Stimulated activated CD8-positive, alpha-beta memory T cell treated with anti-CD3 and anti-CD28 coated beads, Interleukin-7, amount 100 ng/mL, for 1 hour (primary cell): ENCODE measurements at places on chromosomes 6 and 20.

DNA sequence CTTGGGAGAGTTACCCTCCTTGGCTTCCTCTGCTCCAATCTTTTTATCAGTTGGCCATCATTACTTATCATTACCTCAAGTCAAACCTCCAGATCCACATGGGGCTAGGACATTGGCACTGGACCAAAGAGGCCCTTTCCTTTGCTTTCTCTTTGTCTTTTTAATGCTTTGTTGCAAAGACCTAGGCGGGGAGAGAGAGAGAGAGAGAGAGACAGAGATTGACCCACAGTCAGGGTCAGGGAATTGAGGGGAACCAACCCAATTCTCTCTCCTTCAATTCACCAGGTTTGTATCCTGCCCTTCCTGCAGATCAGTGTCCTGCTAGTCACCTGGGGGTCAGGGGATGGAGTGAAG, 3.5 kb upstream of the VEGFA start:
- DNase-seq = no peak

DNA sequence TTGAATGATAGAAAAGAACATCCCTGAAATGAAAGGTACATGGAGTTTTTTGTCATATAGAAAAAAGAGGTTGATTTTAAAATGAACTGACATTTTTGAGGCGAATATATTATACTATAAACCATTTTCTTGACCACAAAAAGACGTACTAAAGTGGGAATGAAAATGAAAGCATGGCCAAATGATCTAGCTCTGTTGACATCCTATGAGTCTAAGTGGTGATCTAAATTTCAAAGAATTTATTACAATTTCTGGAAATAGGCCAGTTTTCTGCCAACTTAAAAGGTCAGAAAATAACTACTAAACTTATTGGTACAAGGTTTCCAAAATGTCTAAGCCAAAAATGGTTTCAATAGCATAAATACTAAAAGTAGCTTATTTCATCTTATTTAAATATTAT, 536.8 kb downstream of the EYS start:
- DNase-seq = no peak

- DNase-seq = no peak
Observed at GRCh38 chr6:102150549-102150948, 757.0 kb downstream of the GRIK2 start.

GRCh38 chr6:27176096-27176495, 71.4 kb upstream of the PRSS16 start:
- no peak for DNase-seq

DNA sequence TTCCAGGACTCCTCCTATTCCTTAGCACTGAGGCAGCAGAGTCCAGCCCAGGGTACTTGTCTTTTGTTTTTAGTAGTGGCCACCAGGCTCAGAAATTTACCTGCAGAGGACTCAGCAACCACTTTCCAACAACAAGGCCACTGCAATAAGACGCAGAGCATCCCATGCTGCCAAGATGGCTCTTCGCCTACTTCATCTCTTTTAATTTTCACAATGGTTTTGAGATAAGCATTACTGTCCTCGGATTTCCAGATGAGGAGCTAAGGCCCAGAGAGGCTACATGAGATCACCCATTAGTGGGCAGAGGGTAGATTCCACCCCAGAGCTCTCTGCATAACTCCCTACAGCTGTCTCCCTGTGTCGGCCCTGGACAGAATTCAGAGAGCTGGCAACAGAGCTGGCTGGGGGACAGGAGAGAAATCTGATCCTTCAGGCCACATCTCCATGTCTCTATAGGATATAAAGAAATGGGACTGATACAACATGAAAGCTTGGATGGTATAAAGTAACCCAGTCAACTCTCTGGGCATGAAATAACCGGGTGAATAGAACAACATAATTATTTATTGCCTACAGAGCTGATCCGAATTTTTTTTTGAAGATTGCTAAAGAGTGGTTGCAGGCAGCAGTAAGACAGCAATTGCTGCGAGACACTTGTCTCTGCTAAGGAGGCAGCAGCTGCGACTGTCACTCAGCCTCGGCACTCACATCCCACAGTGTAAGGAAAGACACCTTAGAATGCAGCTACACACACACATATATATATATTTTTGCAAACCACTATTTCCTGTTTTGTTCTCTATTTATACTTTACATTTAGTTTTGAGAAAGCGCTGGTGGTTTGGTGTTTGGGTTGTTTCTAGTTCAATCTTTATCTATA, 37.2 kb downstream of the SCML4 start:
- DNase-seq = no peak

- DNase-seq = no peak
Observed at GRCh38 chr6:85866370-85866730, 223.7 kb upstream of the SYNCRIP start.

GRCh38 chr6:31871046-31871659, 7.6 kb downstream of the SLC44A4 start:
- no peak for DNase-seq

GRCh38 chr6:106870069-106870468, 104.5 kb downstream of the CD24 start:
- no peak for DNase-seq

- no peak for DNase-seq
Observed at GRCh38 chr6:109420751-109421150, 19.7 kb downstream of the PPIL6 start.

DNA sequence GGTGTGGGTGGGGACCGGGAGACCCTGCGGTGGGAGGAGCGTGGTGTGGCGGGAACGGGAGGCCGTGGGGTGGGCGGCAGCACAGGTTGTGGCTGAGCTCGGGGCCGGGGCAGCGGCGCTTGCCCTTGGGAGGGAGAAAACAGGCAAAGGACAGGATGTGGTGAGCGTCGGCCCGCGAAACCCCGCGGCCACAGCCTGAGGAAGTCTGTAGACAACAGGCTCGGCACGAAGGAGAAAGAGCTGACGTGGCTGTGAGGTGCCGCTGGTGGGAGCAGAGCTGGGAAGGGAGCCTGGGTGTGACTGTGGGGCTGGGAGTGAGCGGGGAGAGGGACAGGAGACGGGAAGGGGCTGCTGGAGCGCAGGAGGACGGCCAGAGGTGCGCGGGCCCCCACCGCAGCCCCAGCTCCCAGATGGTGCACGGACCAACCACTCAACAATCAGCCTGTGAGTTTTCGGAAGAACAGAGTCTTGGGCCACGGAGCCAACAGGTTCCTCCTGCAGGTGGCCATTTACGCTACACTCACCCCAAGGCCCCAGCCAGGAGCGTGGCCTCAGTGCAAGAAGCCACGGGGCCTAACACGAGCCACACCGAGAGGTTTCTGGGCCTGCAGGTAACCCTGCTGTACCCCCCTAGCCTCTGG, 202.8 kb downstream of the DLL1 start:
- DNase-seq = peak; percentile 9

DNA sequence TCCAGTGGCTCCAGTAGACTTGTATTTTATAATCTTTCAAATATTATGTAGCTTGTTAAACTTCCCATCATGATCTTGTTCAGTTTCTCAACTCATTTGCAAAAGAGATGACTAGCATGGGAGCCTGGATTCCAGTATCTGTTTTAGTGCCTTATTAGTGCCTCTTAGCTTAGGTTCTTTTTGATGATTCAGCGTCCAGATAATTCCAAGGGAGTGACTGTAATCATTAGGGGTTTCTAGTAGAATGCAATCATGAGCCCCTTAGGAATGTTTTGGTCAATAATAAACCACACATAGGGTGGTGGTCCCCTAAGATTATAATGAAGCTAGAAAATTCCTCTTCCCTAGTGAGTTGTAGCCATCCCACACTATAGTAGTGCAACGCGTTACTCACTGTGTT, 7.0 kb downstream of the CD2AP start:
- DNase-seq = no peak

- no peak for DNase-seq
Observed at GRCh38 chr6:84137051-84137375, 90.4 kb downstream of the CEP162 start.
